Stimulated activated CD8-positive, alpha-beta memory T cell treated with anti-CD3 and anti-CD28 coated beads, Interleukin-2, amount 100 ng/mL, for 1 hour (primary cell): ENCODE measurements at places on chromosomes 5 and 9.

DNA sequence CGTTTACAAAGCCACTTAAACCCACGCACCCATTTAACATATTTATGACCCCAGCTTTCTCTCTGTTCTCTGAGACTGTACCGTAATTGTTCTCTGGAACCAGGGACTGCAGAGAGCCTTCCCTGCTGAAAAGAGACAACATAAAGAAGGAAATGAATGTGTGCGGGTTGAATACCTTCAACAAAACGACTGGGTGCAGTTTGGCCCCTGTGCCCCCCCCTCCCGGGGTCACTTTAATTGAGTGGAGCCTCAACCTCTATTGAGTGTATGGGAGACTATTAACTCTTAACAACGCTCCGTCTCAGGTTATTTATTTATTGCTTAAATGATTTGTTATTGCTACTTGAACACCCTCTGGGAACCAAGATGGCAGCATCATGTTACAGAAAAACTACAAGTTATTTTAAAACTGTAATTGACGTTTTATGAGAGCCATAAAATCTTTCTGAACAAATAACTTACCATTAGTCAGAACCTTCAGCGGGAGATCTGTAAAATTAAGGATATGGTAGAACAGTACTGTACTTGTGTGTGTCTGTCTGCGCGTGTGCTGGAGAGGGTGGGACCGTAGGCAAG lies 70.6 kb downstream of the GAS1 start:
- no peak for DNase-seq

GRCh38 chr5:119454171-119454570 lies 1.9 kb downstream of the HSD17B4 start:
- DNase-seq = no peak

DNA sequence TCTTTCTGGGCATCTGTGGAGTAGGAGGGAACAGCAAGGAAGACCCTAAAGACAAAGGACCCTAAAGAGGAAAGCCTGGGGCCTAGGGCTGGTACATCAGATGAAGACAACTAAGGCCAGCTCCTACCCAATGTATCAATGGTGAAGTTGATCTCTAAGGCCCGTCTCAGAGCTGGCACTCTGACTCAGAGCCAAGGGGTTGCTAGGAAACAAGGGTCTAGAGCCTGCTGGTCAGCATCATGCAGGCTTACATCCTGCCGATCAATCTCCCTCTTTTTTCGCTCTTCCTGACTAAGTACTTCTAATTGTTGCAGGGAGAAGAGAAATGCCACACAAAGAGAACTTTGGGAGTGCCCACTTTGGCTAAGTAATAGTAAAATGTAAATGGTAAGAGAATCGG lies 26.2 kb downstream of the TRIM32 start:
- DNase-seq = no peak

GRCh38 chr9:96395964-96396363 lies 12.5 kb upstream of the SLC35D2 start:
- no peak for DNase-seq

- DNase-seq = no peak
Observed at GRCh38 chr5:59517926-59518585, 375.5 kb downstream of the PDE4D start.

DNA sequence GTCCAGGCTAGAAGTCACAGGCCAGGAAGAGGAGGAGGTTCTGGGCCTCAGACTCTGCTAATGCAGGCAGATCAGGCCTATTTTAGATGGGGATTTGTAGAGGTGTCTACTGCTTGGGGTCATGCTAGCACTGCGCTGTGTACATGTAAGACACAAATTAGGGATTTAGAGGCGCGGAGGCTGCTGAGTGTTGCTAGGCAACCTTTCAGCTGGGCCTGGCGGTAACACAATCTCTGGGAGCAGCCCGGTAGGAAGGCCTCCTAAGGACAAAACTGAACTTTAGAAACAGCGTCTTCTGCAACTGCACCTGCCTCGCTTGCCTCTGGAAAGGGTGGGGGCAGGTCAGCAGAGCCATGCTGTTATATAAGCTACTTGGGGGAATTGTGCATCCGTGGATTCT lies 147.9 kb downstream of the MACROH2A1 start:
- no peak for DNase-seq

DNA sequence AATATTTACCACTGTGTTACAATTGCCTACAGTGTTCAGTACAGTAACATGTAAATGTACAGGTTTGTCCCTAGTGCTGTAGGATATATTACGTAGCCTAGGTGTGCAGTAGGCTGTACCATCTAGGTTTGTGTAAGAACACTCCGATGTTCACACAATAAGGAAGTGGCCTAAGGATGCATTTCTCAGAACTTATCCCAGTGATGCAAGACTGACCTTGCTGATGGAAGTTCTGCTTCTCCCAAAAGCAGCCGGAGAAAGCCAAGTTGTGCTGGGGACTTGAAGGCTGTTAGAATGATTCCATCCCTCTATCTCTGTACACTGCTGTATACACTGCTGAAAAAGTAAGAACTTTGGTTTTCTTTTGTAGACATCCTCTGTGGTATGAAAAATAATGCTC lies 21.6 kb downstream of the NEUROG1 start:
- DNase-seq = no peak

DNA sequence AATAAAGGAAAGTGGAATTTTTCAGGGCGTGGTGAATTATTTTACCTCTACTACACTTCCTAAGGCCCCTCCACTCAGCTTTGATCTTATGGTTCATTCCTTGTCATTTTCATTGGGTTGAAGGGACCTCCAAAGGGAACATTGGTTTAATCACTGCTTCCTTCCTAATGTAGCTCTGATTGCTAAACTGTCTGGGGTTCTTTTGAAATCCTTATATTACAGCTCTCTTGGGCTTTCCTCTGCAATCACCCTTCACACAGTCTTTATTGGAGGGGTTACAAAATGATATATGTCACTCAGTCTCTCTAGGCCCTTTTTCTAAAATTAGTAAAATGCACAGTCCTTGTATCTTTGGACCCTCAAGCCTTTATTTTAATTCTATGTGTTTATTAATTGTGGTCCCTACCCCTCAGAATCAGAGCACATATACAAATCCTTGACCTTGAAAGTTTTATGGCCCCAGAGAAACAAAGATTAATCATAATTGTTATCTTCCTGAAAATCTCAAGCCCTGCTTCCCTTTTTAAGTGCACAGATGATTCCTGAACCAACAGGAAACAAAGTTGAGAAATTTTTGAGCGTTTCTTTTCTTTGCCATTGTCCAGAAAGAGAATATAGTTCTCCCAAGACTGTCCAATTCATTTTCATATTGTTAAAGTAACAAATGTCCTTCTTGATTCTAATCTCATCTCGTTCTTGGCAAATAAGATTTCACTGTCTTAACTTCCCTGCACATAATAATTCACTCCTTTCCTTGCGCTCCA lies 330.0 kb downstream of the ARRDC3 start:
- DNase-seq = no peak

- DNase-seq = no peak
Observed at GRCh38 chr5:56459394-56460194, 226.5 kb upstream of the ANKRD55 start.

- DNase-seq = no peak
Observed at GRCh38 chr5:105544300-105544699, 1981.7 kb upstream of the NUDT12 start.
